Peyer's patch (tissue), 4 donors: ENCODE measurements at places on chromosomes 4 and X. TPM values are rescaled to one million over a fixed set of nuclear protein-coding genes. Genes with fewer than 3 reads are reported as not detected.

The SLC9B1 gene
- total RNA-seq: 0.40 TPM

The SLITRK2 gene
- 0.18 TPM for total RNA-seq

The GPRASP1 gene
- total RNA-seq: 3.5 TPM

The IL3RA gene
- total RNA-seq: 1.7 TPM

The PGAM4 gene
- total RNA-seq: not detected

The JCHAIN gene
- 15.9 TPM for total RNA-seq

The DCAF4L1 gene
- not detected for total RNA-seq

The FOXP3 gene
- total RNA-seq: not detected

The GABRE gene
- total RNA-seq: 130 TPM

The PPM1K gene
- 8.2 TPM for total RNA-seq

The FAM13A gene
- 91.9 TPM for total RNA-seq

The XAGE3 gene
- not detected for total RNA-seq

The MAGEB10 gene
- not detected for total RNA-seq

The CSN1S1 gene
- total RNA-seq: not detected

The SMIM9 gene
- not detected for total RNA-seq

The SHOX gene
- not detected for total RNA-seq

The MAGEC1 gene
- not detected for total RNA-seq

The SOWAHB gene
- 26.7 TPM for total RNA-seq

The EREG gene
- not detected for total RNA-seq

The DOCK11 gene
- 34.7 TPM for total RNA-seq

The H2BW2 gene
- total RNA-seq: not detected

The MID1IP1 gene
- total RNA-seq: 22.3 TPM

The DBET gene
- total RNA-seq: not detected

The NSG1 gene
- 2.8 TPM for total RNA-seq
